ENCODE measurements at places on chromosomes 5 and 9.

GRCh38 chr5:100854591-100854990 lies 48.5 kb downstream of the ST8SIA4 start:
- DNase-seq: no peak

- no peak for DNase-seq
Observed at GRCh38 chr5:145236127-145236526, 599.0 kb downstream of the PRELID2 start.

GRCh38 chr5:87268126-87268969 lies 665 bp downstream of the RASA1 start:
- peak; percentile 72 for DNase-seq

GRCh38 chr9:95645992-95646391 lies 129.2 kb upstream of the PTCH1 start:
- DNase-seq: no peak

GRCh38 chr5:107486489-107486888 lies 184.2 kb downstream of the EFNA5 start:
- peak; percentile 31 for DNase-seq

DNA sequence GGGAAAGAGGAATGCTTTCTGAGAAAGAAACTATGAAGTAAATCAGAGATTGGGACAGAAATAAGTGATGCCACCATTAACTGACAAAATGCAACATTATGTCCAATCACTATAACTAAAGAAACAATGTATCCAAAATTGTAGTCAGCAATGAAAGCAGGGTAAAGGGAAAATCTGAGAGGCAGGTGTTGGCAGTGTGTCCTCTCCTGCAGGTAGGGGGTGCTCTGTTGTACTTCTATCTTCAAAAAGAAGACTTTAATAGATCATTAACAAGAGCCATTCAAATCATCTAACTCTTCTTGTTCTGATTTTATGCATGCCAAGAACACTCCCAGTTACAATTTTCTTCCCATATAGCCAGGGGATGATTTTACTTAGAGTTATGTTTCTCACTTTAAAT lies 1275.7 kb downstream of the PTPRD start:
- DNase-seq: no peak

- no peak for DNase-seq
Observed at GRCh38 chr5:93868851-93869250, 127.5 kb upstream of the POU5F2 start.

DNA sequence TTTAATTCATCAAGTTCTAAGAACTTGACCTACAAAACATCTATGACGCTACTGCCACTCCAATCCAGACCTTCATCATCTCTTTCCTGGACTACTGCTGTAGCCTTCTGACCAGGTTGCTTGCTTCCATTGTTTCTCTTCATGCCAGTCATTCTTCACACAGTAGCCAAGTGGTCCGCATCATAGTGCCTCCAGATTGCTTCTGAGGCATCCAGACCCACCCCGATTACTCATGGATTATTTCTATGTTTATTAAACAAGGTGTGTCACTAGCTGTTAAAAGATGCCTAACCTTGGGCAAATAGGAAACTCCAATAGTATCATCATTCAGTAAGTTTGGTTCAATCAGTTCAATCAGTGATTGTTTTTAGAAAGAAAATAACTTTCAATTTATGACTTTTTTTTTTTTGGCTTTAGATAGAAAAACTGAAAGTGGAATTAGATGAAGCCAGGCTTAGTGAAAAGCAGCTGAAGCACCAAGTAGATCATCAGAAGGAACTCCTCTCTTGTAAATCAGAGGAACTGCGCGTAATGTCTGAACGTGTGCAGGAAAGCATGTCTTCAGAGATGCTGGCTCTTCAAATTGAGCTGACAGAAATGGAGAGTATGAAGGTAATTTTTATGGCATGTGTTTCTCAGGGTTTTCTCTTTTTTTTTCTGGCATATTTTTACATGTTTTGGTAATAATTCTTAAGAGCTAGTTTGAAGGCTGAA lies 9.5 kb downstream of the SPDL1 start:
- no peak for DNase-seq

- no peak for DNase-seq
Observed at GRCh38 chr9:126482361-126483044, 131.2 kb upstream of the LMX1B start.

DNA sequence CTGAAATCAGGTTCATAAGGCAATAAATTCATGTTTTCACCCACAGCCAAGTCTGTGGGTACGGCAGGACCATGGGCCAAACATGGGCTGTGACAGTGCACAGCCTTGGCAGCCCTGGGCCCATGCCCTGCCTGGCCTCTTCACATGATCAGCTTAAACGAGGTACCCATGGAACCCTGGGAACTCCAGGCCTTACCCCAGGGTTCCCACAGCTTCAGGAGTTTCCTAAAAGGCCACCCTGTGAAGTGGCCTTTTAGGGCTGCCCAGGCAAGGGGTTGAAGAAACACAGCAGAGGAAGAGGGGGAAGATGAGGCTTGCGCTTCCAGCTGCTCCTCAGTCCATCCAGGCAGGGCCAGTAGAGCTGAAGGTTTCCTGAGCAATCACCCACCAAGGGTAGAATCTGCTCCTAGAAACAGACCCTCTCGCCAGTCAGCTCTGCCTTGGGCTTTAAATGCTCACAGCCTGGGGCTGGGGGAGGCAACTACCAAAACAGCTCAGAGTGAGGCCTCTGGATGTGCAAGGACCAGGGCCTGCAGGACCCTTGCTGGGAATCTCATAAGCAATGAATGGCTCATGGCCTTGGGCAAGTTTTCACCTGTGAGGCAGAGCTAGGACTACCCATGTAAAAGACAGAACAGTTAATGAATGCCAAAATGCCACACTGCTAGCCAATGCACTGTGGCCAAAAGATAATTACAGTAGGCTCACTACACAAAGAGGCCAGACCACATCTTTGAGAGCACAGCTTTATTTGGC lies 79.3 kb upstream of the LRRTM2 start:
- no peak for DNase-seq

DNA sequence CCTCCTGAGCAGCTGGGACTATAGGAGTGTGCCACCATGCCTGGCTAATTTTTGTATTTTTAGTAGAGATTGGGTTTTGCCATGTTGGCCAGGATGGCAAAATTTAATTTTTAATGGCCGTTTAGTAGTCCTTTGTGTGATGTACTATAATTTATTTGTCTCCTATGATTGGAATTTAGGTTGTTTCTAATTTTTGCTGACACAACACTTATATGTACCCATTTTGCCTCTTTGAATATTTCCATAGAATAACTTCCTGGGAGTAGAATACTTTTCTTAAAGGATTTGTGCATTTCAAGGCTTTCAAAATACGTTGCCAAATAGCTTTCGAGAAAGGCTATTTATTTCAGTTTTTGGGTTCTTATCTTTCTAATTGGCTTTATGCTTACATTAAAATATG lies 22.8 kb downstream of the NDFIP1 start:
- DNase-seq: no peak

GRCh38 chr5:162514116-162514515 lies 446.5 kb downstream of the GABRG2 start:
- no peak for DNase-seq

GRCh38 chr9:12689233-12689632 lies 4.0 kb upstream of the TYRP1 start:
- no peak for DNase-seq

DNA sequence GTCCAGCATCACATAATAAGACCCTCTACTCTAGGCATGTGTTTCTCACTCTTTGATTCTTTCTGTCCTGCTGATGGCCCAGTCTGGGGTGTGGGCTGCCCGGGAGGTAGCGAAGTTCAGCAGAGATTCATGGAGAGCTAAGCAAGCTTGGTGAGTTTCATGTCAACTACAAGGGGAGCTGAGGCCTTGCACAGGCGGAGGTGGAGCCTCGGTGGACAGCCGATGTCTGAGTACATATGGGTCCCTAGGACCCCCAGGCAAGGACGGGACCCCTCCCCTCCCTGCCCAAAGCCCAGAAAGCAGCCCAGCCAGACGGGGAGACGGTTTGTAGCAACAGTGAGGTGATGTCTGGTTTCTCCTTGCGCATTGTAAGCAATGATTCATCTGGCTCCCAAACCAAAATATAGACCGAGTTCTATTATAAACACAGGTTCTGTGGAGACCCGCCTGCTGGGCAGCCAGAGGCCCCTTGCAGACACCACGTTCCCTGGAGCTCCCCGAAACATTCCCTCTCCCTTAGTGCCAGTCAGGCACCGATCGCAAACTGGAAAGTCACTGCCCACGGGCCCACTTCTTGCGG lies 45.5 kb downstream of the COL27A1 start:
- DNase-seq: no peak

- no peak for DNase-seq
Observed at GRCh38 chr9:110579862-110580219, 300 bp upstream of the SVEP1 start.

- no peak for DNase-seq
Observed at GRCh38 chr9:92525306-92525705, 10.5 kb downstream of the ECM2 start.

DNA sequence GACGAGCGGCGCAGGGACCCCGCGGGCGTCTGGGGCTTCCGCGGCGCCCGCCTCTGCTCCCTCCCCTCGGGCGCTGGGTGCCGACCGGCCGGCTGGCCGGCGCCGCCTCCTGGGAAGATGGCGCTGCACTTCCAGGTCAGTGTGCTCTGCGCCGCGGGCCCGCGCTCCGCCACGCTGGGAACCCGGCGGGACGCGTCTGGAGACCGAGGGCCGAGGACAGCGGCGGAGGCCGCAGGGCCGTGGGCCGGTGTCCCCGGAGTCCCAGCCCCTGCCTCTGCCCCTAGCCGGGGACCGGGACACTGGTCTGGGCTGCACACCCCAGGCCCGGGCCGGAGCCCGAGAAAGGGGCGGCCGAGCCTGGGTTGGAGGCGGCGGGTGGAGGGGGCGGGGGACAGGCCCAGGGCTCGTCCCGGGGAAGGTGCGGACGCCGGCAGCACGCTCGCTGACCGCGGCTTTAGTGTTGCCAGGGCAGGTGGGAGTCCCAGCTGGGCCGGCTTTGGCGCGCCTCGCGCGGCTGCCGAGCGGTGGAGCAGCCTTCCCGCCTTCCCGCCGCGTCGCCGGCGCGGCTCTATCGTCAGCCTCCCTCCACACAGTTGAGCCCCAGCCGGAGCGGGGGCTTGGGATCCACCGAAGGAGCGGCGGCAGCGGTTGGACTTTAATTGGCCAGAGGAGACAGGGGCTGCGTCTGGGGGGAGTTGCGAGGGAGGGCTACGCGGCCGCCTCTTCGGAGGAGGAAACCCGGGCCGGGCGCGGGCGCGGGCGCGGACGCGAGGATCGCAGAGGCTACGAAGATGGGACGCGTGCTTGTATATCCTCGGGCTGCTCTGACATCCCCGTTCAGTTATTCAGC lies at the start of gene RANBP17:
TSS of gene RANBP17 (plus strand) at position 102 of the 850 bp plus-strand sequence.
- DNase-seq: no peak

DNA sequence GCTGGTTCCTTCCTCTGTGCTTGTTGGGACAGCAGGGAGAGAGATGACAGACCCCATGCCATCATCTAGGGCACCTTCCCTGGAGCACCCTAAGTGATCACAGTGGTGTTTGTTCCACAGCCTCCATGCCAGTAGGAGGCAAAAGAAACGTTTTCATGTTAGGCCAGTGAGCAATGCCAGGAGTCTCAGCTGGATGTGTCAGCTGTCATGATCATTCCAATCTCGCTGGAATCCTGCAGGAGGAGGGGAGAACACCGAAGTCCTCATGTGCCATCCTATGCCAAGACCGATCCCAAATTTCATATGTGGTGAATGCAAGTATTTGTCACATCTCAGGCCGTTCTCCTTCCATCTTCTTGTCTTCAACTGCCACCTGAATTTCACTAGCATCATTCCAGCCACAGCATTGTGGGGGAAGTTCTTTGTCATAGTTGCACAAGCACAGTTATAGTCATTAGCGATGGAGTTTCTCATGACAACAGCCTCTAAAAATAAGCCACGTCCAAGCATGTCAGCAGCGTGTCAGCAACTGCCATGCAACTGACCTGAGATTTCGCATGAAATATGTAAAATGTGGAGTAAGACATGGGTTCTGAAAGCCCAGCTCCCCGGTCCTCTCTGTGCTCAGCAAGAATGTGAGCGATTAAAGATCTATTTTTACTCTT lies 97.2 kb upstream of the DNAH5 start:
- DNase-seq: no peak

DNA sequence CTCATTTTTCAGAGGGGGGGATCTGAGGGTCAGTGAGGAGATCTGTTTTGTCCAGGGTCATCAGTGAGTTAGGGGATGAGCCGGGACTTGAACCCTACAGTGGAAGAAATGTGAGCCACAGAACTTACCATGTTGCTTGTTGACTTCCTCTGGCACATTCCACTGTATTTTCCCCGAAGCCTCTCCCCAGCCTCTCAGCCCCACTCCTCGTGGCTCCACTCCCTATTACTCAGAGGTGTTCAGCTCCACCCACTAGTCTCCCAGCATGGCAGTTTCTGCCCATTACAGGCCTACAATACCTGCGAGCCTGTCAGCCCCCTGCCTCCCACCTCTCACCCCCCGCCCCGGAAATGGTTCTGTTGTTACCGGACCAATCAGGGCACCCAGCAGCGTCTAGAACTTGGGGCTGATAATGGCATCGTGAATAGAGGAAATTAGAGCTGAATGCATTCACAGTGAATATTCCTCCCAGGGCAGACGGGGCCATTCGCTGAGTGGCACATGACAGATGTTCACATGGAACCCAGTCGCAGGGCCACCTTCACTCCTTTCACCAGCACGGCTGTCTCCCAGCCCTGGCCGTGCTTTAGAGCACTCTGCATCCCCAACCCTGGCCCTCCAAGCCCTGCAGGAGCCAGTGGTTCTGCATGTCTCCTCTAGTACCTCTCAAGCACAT lies 81.6 kb downstream of the KCNIP1 start:
- DNase-seq: no peak

- no peak for DNase-seq
Observed at GRCh38 chr5:93570294-93571113, 10.5 kb downstream of the NR2F1-AS1 start.

DNA sequence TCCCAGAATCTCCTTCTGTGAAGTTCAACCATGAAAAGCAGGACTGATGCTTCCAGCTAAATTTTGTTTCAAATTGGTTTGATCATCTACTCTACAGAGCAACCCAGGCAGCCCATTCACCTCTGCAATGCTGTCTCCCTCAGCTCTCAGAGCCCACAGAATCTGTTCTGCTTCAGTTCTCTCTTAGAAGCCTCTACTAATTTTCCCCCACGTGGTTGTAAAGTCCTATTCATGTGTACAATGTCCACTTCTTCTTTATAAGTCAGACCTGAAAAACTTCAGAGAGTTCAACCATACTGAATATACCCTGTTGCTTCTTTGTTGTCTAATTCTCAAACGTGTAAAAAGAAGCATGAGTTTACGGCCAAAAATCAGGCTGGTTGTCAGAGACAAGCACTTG lies 21.3 kb upstream of the FAM13B start:
- DNase-seq: no peak

DNA sequence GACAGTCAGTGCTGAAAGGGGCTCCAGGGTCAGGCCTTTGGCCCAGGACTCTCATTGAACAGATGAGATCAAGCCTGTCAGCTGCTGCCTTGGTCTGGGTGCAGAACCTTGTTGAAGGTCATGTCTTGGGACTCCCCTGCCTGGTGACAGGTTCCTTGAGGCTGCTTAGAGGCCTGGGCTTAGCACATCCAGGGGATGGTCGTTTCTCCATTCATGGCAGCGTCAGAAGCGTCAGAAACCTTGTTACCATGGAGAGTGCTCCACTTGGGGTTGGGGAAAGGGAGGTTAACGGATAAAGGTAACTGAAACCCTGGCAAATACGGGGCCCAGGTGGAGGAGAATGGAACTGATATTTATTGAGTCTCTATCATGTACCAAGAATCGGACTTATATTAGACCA lies 8.8 kb downstream of the ARPC5L start:
- DNase-seq: no peak

- no peak for DNase-seq
Observed at GRCh38 chr9:116654059-116654355, 33.1 kb upstream of the TRIM32 start.
